NCI-H748 treated with DMSO at 0.1 percent for 48 hours (cell line): ENCODE measurements at places on chromosomes 1 and 21.

- DNase-seq, result no peak
These were observed 19.3 kb downstream of the HAO2 start for GRCh38 chr1:119387858-119388257.

GRCh38 chr1:161994175-161994668, 29.4 kb downstream of the OLFML2B start:
- DNase-seq, result no peak

GRCh38 chr1:162882248-162882674, 21.3 kb upstream of the CCDC190 start:
- DNase-seq, result no peak

DNA sequence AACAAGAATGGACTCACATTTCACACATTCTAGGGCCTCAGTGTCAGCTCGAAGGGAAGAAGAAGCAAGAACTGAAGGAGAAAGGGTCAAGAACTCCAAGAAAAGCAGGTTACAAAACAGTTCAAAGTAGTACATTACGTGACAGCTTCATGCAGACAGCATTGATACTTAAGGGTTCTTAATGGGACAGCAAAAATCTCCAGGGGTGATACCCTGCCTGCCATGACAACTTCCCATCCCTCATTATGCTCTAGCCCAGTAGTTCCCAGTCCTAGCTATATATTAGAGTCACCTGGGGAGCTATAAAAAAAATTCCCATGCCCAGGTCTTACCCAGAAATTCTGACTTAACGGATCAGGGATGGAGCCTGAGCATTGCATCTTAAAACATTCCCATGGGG, 51.2 kb upstream of the PROX1 start:
- no peak for DNase-seq

DNA sequence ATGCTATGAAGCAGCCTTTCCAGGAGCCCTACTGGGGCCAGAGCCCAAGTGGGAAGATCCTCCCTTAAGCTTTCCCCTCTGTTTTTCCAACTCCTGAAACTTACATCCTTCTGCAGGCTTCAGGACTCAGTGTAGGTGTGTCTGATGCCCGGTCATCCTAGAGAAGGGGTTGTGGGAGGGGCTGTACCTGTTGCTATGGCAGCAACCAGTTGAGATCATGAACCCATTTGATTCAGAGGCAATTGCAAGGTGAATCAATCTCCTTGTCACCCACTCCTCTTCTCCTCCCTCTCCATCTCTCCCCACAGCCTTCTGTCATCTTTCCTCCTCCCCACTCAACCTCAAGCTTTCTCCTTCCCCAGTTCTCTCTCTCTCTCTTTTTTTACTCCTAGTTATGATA, 151.8 kb downstream of the CACNA1E start:
- DNase-seq, result no peak

GRCh38 chr1:214029796-214030195, 42.0 kb downstream of the PROX1 start:
- DNase-seq, result no peak

GRCh38 chr1:169236880-169237279, 130.4 kb downstream of the ATP1B1 start:
- no peak for DNase-seq

DNA sequence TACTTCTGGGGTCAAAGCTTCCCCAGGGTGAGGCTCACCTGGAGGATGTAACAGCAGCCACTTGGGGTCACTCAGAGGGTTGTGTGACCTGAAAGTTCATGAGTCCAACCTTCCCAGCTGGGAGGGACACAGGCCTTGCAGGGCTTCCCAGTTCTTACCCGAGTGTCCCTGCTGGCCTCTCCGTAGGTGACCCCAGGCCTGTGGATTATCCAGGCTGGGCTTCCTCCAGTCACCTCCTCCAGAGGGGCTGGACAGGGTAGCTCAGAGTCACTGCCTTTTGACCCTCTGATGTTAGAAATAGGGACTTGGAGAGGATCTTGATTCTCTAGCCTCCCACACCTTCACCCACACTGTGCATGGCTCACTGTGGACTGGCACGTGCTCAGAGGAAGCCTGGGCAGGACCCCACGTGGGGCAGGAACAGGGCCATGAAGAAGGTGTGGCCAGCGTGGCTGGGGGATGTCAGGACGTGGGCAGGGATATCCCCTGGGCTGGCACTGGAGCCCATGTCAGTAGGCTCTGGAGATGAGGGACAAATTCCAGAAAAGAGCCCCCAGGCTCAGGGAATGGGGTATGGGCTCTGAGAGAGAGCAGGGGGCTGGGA, 131.8 kb downstream of the ACTL8 start:
- no peak for DNase-seq

DNA sequence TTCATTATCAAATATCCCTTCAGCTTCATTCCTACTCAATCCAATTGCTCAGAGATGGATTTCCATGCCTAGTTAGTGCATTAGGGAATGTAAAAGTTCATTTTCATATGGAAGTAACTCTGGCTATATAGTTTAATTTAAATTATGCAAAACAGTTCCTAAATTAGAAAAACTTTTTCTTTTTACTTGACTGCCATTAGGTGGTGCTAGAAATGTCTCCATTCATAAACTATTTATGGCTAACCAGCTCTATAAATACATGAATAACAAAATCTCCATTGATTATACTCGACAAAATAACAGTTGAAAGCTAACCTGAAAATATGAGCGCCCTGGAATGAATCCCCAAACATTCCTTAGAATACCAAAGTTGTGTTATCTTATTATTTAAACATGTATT, 311.4 kb downstream of the USH2A start:
- DNase-seq, result no peak

GRCh38 chr1:201468844-201469644, at the start of gene PHLDA3:
TSS of gene PHLDA3 (minus strand) at chr1:201469188. CDS start at chr1:201468786, 402 bp downstream.
- DNase-seq, result peak; percentile 12

GRCh38 chr1:171817511-171818265, 23.6 kb upstream of the DNM3 start:
- DNase-seq, result no peak

- no peak for DNase-seq
These were observed 102.1 kb downstream of the TYW3 start for GRCh38 chr1:74835051-74835450.

- DNase-seq, result no peak
These were observed 1.7 kb downstream of the ATP1B1 start for GRCh38 chr1:169108223-169108622.

DNA sequence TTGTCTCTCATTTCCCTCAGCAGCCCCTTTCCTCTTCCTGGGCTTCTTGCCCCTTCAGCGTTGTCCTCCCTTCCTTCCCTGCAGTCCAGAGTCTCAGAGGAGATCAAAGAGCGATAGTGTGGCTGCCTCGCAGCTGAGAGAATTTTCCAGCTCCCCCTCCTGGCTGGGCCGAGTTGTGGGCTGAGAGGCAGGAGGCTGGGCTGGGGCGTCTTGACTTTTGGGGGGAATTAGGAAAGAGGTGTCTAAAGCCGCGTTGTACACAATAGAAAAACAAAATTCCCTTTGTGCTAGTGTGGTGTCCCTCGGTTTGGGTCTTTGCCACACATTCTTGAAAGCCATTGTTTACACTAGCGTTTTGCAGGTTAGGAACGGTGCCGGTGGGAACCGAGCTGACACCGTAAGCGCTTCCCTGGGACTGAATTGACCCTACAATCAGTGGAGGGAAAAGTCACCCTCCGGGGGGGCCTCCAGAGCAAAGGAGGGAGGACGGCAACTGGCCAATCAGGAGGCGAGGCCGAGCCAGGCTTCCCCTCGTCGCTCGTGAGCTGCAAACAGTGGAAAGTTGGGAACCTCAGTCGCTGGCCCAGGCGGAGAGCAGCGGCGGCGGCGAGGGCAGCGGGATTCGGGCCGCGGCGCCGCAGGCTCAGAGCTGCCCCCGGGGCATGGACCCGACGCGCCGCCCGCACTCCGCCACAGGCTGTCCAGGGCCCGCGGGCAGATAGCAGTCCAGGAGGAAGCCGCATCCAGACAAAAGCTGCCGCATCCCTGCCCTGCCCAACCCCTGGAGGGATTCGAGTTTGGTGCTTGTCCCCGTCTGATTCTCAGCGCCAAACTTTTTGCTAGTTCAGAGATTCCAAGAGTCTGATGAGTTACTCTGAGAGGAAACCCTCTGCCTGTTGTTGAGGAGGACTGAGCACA, at the start of gene HMCN1:
TSS of gene HMCN1 (plus strand) at position 574 of the 918 bp plus-strand sequence. CDS start 389 bp downstream, outside the sequence.
- no peak for DNase-seq

DNA sequence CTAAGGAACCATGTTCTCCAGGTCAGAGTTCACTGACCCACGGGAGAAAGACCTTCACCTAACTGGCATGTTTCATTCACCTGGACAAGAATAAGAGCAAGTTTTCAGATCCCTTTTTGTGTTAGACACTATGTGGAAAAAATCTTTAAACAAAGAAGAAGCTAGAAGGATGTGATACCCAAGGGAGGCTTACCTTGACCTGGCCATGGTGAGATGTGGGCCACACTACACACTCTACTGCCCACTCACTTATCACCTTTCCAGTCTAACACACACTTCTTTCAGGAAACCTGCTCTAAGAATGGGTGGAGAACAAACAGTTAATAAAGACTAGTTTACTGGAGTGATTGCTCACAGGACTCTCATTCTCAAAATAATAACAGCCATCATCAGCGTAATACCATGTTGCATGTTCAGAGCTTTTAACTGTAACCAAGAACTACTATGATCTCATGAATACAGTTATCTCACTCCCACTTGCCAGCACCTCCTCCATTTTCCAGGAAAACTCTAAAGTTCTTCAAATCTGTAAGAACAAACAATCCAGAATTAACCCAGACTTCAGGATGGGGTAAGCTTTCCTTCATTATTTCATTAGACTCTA, 1.4 kb downstream of the RGS8 start:
- DNase-seq, result no peak

- no peak for DNase-seq
These were observed 5.5 kb downstream of the PCSK9 start for GRCh38 chr1:55044617-55045397.

DNA sequence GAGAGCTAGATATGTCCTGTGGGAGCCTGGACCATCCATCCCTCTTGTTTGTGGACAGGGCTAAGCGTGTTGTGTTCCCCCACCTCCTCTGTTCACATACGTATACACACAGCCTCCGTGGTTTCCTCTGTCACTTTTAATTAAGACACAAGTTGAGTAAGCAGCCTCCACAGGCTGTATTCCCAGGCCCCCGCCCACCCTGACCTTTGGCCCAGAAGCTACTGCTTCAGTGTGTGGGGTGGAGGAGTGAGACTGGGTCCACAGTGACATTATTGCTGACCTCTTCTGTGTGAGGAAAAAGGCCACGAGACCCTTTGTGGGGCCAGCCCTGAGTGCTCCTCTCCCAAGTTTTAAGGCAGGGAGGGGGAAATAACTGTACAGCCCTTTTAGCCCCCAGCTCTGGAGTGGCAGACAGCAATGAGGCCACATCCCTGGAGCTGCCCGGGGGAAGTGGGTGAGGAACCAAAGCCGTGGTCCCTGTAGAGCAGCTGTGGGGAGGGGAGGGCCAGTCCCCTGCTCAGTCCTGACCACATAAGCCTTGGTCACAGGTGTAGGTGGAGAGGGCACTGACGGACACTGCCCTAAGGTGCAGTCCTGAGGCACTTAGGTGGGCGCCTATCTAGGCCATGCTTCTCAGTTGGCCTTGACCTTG, 4.4 kb downstream of the ELOVL1 start:
- DNase-seq, result no peak

DNA sequence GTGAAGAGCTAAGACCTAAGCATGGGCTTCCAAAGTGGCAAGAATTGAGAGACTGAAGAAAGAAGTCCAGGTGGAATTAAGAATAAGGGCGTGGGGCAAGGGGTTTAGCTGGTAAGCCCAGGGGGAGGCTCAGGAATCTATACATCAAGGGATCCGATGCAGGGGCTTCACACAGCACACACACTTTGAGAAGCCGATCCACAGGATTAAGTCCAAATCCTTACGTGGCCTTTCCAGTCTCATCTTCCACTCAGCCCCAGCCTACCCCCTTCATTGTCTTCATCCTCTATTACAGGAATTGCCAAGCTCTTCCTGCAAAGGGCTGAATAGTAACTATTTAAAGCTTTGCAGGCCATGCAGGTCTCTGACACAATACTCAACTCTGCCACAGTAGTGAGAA, 101.3 kb downstream of the TGFBR3 start:
- no peak for DNase-seq

- no peak for DNase-seq
These were observed 18.0 kb downstream of the OPTC start for GRCh38 chr1:203511930-203512329.

- no peak for DNase-seq
These were observed 2220.5 kb downstream of the NCAM2 start for GRCh38 chr21:23218667-23219066.

GRCh38 chr1:243447347-243447746, 191.5 kb downstream of the SDCCAG8 start:
- DNase-seq, result no peak

- no peak for DNase-seq
These were observed 10.1 kb upstream of the CITED4 start for GRCh38 chr1:40872276-40872675.

- no peak for DNase-seq
These were observed 237.6 kb downstream of the GRIK3 start for GRCh38 chr1:36796733-36797132.

DNA sequence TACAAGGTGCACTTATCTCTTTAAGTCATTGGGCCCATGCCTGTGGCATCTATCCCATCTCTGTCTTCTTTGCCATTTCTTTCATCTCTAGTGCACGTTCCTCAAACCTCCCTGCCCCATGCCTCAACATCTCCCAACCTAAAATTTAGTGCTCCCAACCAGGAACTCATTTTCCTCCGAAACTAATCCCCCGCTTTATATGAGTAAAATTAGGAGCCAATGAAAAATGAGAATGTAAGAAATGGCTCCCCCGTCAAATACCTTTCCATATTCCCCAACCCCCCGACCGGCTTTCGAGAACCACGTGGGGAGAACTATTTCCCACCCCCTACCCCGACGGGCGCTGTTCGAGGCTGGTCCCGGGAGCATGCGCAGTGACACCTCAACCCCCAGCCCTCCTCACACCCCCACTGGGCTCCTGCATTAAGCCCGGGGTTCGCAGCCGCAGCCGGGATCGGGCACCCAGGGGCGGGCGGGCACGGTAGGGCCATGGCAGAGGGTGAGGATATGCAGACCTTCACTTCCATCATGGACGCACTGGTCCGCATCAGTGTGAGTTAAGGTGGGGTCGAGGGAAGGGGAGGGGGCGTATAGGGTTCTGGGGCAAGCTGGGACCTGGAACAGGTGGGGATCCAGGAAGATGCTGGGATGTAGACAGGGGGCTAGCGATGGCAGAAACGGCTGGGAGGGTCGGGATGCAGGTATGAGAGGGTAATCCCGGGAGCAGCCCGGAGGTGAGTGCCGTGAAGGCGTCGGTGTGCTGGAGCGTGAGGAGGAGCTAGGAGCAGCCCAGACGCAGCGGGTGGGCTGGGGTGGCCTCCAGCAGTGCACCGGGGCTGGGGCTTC, at the start of gene TRIM46:
TSS of gene TRIM46 (plus strand) at position 372 of the 846 bp plus-strand sequence. CDS start at position 490, 118 bp downstream.
- peak; percentile 75 for DNase-seq

- no peak for DNase-seq
These were observed 7.4 kb downstream of the KYAT3 start for GRCh38 chr1:88985032-88985431.

DNA sequence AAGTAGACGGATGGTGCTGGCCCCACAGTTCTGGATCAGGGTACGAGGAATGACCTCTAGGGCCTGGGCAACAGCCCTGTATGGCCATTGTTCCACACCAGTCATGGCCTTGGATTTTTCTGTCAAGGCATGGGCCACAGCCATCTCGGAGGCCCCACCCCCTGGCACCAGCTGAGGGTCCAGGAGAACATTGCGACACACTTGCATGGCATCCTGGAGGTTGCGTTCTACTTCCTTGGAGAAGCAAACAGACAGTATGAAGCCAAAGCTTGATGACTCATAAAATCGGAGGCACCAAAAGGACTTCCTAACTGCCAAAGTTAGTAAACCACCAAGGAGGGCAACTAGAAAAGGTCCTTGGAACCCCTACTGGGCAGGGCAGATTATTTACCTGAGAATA, 11.9 kb upstream of the VHLL start:
- no peak for DNase-seq

- no peak for DNase-seq
These were observed 763.6 kb downstream of the ADGRL2 start for GRCh38 chr1:82564333-82564732.
